ENCODE measurements at places on chromosomes 3 and 15.

DNA sequence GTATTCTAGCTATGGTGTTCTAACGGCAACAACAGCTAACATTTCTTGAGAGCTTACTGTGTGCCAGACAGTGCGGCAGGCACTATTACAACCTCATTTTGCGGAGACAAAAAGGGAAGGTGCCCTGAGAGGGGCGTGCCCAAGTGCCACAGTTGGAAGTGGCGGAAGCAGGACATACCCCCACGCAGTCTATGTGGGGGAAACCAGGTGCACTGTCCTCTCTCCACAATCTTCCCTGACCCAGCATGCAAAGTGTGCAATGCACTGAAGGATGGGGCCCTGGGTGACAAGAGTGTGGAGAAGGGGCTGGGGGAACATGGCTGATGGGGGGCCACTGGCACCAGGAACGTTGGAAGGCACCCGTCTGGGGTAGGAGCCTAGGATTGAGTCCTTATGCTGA is 8.6 kb downstream of the ANP32A start:
- DNase-seq, result no peak

DNA sequence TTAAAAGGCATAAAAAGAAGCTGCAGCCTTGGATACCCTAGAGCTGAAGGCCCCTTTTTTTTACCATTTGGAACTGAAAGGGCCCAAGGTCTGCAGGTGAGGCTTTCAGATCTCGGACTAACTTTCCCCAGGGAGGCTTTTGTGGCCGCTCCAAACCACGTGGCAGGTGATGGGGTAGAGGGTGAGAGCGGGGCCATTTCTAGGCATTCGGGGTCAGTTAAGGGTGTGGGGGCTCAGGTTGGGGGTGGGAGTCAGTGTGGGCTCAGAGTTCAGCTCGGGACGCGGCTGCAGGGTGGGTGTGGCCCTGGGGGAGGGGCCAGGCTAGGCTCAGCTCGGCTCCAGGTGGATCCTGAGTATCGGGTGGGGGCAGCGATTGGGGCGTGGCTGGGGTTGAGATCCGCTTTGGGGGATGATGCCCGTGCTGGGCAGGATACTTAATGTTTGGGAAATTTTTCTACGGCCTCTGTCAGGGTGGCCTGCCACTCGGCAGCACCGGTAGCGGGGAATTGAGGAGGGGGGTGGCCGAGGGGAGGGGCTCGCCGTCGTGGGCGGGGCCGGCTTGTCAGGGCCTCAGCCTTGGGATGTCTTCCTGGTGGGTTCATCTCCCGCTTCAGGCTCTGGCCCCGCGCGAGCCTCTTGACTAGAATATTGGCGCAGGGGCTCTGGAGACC is 2.5 kb downstream of the KLF13 start:
- no peak for DNase-seq

DNA sequence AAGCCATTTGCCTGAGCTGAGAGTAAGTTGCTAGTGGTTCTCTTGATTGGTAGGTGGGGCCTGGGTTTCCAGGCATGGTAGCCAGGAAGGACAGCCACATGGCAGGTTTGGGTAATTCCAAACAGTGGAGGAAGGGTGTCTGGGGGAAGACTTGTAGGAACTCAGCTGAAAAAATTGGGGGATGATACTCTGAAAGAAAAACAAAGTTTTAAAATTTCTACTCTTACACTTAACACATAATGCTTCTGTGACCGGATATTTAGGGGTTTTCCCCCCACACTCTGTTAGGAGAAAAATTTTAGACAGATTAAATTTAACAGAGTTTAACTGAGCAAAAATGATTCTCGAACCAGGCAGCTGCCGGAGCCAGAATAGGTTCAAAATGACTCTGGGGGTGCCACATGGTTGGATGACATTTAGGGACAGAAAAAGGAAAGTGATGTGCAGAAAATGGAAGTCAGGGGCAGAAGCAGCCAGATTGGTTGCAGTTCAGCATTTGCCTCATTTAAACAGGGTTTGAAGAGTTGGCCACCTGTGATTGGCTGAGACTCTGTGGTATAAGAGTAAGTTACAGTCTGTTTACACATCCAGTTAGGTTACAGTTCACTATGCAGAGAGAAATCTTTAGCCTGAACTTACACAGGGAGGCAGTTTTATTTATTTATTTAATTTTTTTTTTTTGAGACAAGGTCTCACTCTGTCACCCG is 8.1 kb downstream of the B2M start:
- DNase-seq, result no peak

GRCh38 chr3:49554633-49555265 is 472 bp downstream of the BSN start:
- no peak for DNase-seq

DNA sequence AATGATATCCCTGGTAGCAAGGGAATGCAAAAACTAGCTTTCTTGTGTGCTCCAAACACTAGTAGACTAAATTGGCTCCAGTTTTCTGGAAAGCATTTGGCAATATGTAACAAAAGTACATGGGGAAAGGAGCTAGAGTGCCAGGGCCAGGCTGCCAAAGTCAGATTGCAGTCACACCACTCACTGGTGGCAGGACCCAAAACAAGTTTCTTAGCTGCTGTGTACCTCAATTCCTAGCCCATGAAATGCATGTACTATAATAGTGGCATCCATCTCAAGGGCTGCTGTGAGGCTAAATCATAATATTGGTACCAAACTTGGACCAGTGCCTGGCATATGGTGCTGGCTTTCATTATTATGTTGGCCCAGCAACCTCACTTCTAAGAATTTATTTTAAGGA is 49.3 kb downstream of the CLDN18 start:
- DNase-seq, result no peak

Data from stimulated activated CD8-positive, alpha-beta memory T cell treated with anti-CD3 and anti-CD28 coated beads, Interleukin-2, amount 100 ng/mL, for 1 hour (primary cell).